Renal cortex interstitium (tissue), 15 donors: ENCODE measurements at places on chromosomes 16 and 17. TPM values are rescaled to one million over a fixed set of nuclear protein-coding genes. Genes with fewer than 3 reads are reported as not detected.

DNA sequence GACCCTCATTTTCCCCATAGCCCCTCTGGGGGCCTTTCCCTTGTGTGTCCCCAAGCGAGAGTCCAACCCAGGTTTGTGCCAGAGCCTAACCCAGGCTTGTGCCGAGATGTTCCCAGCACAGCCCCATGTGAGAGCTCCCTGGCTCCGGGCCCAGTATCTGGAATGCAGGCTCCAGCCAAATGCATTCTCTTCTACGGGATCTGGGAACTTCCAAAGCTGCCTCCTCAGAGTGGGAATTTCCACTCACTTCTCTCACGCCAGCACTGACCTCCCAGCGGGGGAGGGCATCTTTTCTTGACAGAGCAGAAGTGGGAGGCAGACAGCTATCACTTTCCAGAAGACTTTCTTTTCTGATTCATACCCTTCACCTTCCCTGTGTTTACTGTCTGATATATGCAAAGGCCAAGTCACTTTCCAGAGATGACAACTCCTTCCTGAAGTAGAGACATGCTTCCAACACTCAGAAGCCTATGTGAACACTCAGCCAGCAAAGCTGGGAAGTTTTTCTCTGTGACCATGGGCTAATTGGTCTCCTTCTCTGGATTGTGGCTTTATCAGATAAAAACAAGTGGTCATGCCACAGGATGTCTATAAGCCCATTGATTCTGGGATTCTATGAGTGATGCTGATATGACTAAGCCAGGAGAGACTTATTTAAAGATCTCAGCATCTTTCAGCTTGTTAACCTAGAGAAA, 2.5 kb upstream of the CCL2 start:
- no peak for DNase-seq

GRCh38 chr17:44176257-44176656, 5.8 kb downstream of the ASB16 start:
- DNase-seq, result no peak

- DNase-seq, result no peak
Measured at GRCh38 chr17:80000981-80001775, 34.5 kb downstream of the TBC1D16 start.

- DNase-seq, result no peak
Measured at GRCh38 chr16:4213737-4214136, 28.1 kb downstream of the SRL start.

DNA sequence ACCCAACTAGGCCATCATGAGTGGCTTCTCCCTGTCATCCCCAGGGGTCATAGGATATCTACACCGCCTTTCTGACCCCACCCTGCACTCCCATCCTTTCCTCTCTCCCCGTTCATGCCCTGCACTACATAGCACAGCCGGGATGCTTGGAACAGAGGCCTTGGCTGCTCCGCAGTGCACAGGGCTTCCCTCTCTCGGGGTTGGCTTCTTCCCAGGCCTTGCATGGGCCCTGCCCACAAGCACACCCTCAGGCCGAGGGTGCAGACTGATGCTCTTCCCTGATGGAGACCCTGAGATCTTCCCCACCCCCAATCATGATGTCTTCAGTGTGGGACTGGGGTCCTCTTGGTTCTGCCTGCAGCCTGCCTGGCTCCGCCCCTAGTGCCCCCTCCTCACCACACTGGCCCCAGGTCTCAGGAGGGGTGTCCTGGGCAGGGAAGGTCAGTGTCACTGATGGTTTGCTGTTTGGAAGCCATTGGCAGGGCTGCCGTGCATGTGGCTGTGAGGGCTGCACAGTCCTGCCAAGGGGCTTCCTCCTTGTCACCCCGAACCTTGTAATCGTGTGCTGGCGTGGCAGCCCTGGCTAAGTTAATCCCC, 14.3 kb upstream of the NAGLU start:
- DNase-seq, result no peak

DNA sequence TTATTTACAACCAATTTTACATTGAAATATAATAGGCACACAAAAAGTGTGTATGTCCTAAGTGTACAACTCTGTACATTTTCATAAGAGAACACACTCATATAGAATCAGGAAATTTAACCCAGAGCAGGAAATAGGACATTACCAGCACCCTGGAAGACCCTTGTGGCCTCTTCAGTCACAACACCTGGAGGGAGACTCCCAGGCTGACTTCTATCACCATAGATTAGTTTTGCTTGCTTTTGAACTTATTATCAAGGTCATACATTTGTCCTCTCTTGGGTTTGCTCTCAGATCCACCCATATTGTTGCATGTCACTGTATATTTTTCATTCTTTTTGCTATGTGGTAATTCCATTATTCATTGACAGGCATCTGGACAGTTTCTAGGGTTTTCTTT, 5.8 kb downstream of the RIPOR1 start:
- DNase-seq, result no peak

DNA sequence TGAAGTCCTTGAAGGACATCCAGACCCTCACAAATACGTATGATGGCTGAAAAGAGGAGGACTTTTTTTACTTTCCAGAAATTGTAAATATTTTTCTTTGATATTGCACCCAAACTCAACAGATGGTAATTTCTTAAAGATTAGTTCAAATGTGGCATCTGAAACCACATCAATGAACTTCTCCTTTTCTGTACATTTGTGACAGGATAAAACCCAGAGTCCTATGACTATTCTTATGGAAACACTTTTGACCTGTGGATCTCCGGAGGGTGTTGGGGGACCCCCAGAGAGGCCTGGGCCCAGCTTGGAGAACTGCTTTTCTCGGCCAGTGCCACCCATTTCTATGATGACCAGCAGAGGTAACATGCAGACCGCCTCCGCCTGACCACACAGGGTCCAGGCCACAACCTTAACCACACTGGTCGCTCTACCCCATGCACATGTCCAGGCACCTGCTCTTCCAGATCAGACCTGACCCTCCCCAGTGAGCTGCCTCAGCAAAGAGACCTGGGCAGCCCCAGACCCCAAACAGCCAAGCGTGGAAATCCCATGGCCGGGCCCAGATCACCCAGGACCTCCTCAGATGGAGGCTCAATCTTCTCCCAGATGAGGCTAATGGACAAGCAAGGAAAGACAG, 22.7 kb downstream of the RPH3AL start:
- no peak for DNase-seq

DNA sequence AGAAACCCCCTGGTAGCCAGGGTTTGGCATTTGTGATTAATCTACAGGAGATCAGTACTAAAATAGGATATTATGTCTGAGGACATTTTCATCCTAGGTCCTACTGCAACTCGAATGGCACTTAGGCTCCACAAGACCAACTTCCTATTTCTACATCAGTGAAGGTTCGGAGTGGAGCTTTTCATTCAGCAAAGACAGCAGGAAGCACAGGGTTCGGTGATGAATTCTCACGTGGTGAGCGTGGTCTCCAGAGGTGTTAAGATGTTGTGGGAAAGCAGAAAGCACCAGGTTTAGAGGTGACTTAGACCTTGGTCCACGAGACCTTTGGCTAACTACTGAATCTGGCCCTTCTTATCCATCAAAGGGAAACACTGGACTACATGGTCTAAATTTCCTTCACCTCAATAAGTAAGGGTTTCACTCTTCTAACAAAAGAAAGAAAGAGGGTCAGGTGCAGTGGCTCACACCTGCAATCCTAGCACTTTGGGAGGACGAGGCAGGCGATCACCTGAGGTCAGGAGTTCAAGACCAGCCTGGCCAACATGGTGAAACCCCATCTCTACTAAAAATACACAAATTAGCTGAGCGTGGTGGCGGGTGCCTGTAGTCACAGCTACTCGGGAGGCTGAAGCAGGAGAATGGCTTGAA, 13.9 kb upstream of the HELZ start:
- no peak for DNase-seq

TERB1 gene
- polyA plus RNA-seq, result not detected

NUP88 gene
- 77.4 TPM for polyA plus RNA-seq

FUS gene
- 808 TPM for polyA plus RNA-seq

CES5A gene
- 0.18 TPM for polyA plus RNA-seq
